Fibroblast of lung (primary cell): ENCODE measurements at places on chromosomes 3 and 15.
A peak's percentile ranks its signal among the peaks of the same experiment; 100 is the strongest.

- H3K4me3 ChIP-seq, result no peak overlapping the region
- no peak for DNase-seq
- no peak overlapping the region for H3K27ac ChIP-seq
These were observed 73.8 kb downstream of the FHIT start for GRCh38 chr3:61177450-61177849.

DNA sequence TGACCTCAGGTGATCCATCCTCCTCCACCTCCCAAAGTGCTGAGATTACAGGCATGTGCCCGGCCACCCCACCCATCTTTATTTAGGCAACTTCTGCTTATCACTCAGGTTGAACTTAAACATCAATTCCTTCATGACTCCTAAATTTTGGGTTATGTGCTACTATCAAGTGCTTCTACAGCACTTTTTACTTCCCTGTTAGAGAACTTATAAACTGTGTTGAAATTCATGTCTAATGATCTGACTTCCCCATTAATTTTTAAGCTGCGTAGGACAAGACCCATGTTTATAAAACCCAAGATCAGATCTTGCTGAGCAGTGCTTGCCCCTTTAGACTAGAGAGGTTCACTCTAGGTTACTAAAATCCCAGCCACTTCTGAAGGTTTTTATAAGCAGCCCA, 266.2 kb upstream of the TPRG1 start:
- no peak overlapping the region for H3K27ac ChIP-seq
- H3K36me3 ChIP-seq, result no peaks in the 10 kb centered on the region
- DNase-seq, result no peak
- peaks cover 7% of the 10 kb centered on the region for H3K4me1 ChIP-seq
- H3K4me3 ChIP-seq, result no peak overlapping the region
- H3K27me3 ChIP-seq, result no peaks in the 10 kb centered on the region

- H3K36me3 ChIP-seq, result no peaks in the 10 kb centered on the region
- H3K4me3 ChIP-seq, result no peak overlapping the region
- no peak overlapping the region for H3K27ac ChIP-seq
- H3K4me1 ChIP-seq, result no peaks in the 10 kb centered on the region
- H3K27me3 ChIP-seq, result no peaks in the 10 kb centered on the region
- DNase-seq, result peak; percentile 11
These were observed 81.2 kb upstream of the TCF12 start for GRCh38 chr15:56837273-56837672.

DNA sequence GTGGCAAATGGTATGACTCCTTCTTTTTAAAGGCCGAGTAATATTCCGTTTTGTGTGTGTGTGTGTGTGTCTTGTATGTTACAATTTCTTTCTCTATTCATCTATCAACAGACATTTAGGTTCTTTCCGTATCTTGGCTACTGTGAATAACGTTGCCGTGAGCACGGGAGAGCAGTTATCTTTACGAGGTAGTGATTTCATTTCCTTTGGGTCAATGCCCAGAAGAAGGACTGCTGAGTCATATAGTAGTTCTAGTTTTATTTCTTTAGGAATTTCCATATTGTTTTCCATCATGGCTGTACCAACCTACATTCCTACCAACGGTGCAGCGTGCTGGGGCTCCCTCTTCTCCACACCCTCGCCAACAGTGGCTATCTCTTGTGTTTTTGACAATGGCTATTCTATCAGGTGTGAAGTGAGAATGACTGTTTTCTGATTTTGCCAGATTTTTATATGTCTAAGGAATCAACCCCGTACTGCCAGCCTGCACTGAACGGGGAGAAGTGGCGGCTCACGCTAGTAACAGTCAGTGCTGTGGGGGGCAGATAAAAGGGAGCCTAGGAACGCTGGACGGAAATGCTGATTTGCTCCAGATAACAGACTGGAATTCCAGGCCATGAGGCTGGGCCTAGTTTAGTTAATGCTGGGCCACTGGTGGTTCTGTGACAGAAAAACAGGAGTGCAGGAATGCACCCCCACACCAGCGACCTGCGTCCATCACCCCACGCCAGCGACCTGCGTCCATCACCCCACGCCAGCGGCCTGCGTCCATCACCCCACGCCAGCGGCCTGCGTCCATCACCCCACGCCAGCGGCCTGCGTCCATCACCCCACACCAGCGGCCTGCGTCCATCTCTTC, 168.1 kb downstream of the XXYLT1 start:
- no peaks in the 10 kb centered on the region for H3K36me3 ChIP-seq
- H3K4me1 ChIP-seq, result peaks cover 7% of the 10 kb centered on the region
- H3K4me3 ChIP-seq, result no peak overlapping the region
- H3K27ac ChIP-seq, result peak overlapping the region; percentile 67
- no peaks in the 10 kb centered on the region for H3K27me3 ChIP-seq

GRCh38 chr3:177405191-177405672, 207.9 kb upstream of the TBL1XR1 start:
- no peaks in the 10 kb centered on the region for H3K4me1 ChIP-seq
- H3K27me3 ChIP-seq, result no peaks in the 10 kb centered on the region
- no peak for DNase-seq

GRCh38 chr15:39438260-39438659, 142.6 kb upstream of the THBS1 start:
- H3K4me3 ChIP-seq, result no peak overlapping the region
- H3K27ac ChIP-seq, result no peak overlapping the region
- H3K4me1 ChIP-seq, result no peaks in the 10 kb centered on the region
- H3K36me3 ChIP-seq, result no peaks in the 10 kb centered on the region
- no peak for DNase-seq
- no peaks in the 10 kb centered on the region for H3K27me3 ChIP-seq

DNA sequence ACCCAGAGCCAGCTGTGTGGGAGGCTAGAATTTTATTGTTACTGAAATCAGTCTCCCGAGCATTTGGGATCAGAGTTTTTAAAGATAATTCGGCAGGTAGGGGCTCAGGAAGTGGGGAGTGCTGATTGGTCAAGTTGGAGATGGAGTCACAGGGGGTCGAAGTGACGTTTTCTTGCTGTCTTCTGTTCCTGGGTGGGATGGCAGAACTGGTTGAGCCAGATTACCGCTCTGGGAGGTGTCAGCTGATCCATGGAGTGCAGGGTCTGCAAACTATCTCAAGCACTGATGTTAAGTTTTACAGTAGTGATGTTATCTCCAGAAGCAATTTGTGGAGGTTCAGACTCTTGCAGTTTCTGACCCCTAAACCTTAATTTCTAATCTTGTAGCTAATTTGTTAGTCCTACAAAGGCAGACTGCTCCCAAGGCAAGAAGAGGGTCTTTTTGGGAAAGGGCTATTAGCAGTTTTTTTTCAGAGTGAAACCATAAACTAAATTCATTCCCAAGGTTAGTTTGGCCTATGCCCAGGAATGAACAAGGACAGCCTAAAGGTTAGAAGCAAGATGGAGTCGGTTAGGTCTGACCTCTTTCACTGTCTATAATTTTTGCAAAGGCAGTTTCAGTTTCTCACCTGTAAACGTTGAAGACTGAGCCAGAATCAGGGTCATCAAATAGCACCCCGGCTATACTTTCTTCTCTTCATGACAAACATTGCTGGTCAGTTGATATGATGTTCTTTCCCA, 28.2 kb downstream of the FLNB start:
- peaks cover 9% of the 10 kb centered on the region for H3K4me1 ChIP-seq
- no peak overlapping the region for H3K27ac ChIP-seq
- no peak for DNase-seq
- no peak overlapping the region for H3K4me3 ChIP-seq
- H3K36me3 ChIP-seq, result no peaks in the 10 kb centered on the region

GRCh38 chr15:67137951-67138848, 72.8 kb downstream of the SMAD3 start:
- no peaks in the 10 kb centered on the region for H3K27me3 ChIP-seq
- peak overlapping the region; percentile 14 for H3K4me3 ChIP-seq
- H3K4me1 ChIP-seq, result peaks cover 80% of the 10 kb centered on the region
- peaks cover 3% of the 10 kb centered on the region for H3K36me3 ChIP-seq
- H3K27ac ChIP-seq, result peak overlapping the region; percentile 85

DNA sequence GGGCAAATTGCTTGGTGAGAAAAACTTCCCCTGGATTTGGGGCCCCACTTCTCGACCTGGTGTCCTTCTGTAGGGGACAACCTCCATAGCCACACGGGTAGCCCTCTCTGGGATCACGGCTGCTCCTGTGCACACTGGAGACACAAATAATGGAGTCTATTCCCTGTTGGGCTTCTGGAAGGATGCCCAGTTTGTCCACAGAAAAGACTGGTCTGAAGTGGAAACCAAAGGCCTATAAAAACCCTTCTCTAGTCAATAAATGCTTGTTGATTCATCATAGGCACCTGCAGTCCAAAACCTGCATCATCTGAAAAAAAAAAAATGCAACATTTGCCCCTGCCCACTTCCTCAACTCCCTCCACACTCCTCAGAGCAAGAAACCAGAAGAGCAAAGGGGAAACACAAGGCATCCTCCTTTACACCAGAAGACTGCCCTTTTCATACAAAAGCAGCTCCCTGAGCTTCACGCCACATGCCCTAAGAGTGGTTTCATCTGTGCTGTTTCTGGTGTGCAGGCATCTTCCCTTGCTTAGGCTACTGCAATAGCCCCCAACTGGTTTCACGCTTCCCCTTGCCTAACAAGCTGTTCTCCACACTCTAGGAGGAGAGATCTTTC, 36.3 kb downstream of the SRGAP3 start:
- no peak for DNase-seq
- no peak overlapping the region for H3K27ac ChIP-seq
- no peaks in the 10 kb centered on the region for H3K4me1 ChIP-seq
- no peak overlapping the region for H3K4me3 ChIP-seq
- no peaks in the 10 kb centered on the region for H3K27me3 ChIP-seq

GRCh38 chr15:74157868-74158827, 15.4 kb upstream of the ISLR start:
- no peak for DNase-seq
- H3K4me3 ChIP-seq, result no peak overlapping the region
- no peak overlapping the region for H3K27ac ChIP-seq

DNA sequence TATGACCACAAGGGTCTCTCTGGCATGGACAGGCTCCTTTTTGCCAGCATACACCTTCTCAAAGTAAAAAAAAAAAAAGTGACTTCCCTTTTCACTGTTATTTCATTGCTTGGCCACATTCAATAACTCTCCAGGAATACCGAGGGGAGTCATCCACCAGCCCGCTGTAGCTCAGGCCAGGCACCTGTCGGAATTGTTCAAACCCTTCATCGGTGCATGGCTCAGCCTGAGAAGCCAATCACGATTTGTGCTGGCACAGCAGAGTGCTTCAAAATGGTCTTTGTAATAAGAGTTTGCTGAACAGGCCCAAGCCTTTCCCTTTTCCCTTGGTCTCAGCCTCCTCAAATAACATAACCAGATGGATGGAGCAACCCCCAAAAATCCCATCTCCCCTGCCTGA, 145.4 kb downstream of the PDZRN3 start:
- no peak for DNase-seq
- H3K27me3 ChIP-seq, result no peaks in the 10 kb centered on the region
- no peak overlapping the region for H3K4me3 ChIP-seq
- no peak overlapping the region for H3K27ac ChIP-seq

GRCh38 chr15:101115786-101116680, 135.8 kb downstream of the CHSY1 start:
- H3K27ac ChIP-seq, result peak overlapping the region; percentile 68
- H3K4me1 ChIP-seq, result peaks cover 11% of the 10 kb centered on the region
- DNase-seq, result peak; percentile 87
- no peak overlapping the region for H3K4me3 ChIP-seq

DNA sequence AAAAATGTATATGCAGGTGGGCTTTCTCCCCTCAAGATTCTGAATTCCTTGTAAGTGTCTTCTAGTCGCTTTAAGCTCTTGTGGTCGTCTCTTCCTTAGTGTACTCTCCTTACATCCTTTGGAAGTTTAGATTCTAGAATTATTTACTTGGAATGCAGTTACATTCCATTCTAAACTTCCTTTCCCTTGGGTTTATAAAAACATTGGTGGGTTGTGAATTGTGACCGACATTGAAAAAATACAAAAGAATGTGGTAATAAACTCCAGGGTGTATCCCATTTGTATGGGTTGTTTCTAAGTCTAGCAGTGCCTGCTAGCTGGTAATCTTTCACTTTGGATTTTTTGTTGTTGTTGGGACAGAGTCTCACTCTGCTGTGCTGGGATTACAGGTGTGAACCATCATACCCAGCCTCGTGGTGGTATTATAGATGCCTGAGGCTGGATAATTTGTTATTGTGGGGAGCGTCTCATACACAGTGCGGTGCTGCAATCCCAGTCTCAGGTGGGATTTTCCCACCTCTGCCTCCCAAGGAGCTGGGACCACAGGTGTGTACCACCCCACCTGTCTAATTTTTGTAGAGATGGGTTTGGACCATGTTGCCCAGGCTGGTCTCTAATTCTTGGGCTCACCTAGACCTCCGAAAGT, 9.1 kb downstream of the CHD2 start:
- H3K27ac ChIP-seq, result peak overlapping the region; percentile 27
- H3K27me3 ChIP-seq, result no peaks in the 10 kb centered on the region
- peak; percentile 78 for DNase-seq
- no peaks in the 10 kb centered on the region for H3K36me3 ChIP-seq
- H3K4me1 ChIP-seq, result peaks cover 27% of the 10 kb centered on the region

DNA sequence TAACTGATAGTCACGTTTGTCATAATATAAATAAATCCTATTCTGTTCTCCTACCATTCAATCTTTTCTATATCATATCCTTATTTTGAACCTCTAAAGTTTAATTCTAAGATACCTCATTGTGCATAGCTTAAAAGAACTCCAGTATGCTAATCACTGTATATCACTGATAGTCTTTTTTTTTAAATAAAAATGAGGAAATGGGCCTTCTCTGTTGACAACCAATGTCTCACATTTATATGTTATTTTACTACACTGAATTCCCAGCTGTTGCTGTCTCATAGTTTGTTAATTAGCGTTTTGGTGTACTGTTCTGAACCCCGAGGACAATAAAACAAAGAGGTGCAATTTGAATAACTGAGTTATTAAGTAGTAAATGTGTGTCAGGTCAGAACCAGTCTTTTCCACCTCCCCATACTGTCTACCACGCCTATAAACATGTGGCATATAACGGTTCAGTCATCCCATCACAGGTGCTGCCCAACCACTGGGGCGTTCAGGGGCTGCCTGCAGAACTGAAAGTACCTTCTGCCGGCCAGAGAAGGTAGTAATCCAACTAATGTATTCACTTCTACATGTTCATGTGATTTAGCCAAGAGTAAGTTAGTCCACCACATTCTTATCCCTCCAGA, 14.9 kb downstream of the CBLB start:
- H3K27me3 ChIP-seq, result no peaks in the 10 kb centered on the region
- no peak overlapping the region for H3K27ac ChIP-seq
- no peaks in the 10 kb centered on the region for H3K4me1 ChIP-seq
- no peak for DNase-seq
- H3K4me3 ChIP-seq, result no peak overlapping the region

DNA sequence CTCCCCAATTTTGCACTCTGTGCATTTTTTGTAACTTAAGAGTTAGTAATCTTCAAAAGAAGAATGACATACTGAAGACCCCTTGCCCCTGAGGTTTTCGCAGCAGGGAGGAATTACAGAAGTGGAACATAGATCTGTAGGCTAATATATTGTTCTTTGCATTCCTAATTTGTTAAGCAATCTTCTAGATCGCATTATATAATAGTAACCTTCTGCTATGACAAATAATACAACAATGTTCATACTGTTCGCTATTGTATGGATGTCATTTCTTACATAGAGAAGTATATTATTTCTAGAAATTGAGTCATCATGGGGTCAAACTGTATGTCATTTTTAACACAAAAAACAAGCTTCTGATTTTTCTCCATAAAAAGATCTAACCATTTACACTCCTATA, 95.8 kb upstream of the TGFBR2 start:
- H3K27ac ChIP-seq, result no peak overlapping the region
- no peak overlapping the region for H3K4me3 ChIP-seq
- H3K4me1 ChIP-seq, result peaks cover 8% of the 10 kb centered on the region

- H3K36me3 ChIP-seq, result peaks cover 29% of the 10 kb centered on the region
- no peaks in the 10 kb centered on the region for H3K27me3 ChIP-seq
- H3K27ac ChIP-seq, result peak overlapping the region; percentile 44
- H3K4me1 ChIP-seq, result peaks cover 51% of the 10 kb centered on the region
- peak; percentile 81 for DNase-seq
These were observed 14.5 kb downstream of the H1-8 start for GRCh38 chr3:129557548-129557894.
